GF-D8 (cell line): ENCODE measurements at places on chromosomes 2 and 18.
A peak's percentile ranks its signal among the peaks of the same experiment; 100 is the strongest.

DNA sequence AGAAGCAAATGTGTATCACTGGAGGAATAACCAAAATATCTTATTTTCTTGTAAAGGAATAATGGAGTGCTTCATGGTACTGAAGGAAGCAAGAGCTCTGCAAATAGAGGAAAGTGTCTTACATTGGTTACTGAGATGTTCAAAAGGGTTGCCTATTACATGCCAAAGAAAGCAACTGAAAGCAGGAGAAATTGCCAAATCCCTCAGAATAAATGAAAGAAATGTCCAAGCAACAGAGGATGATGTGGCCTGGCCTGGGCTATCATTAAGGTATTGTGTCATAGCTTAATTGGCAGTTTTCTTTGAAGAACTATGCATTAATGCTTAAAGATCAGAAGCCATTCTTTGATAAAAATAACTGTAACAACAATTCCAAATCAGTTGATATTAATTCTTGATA lies 173.7 kb downstream of the RAB3GAP1 start:
- DNase-seq, result no peak

DNA sequence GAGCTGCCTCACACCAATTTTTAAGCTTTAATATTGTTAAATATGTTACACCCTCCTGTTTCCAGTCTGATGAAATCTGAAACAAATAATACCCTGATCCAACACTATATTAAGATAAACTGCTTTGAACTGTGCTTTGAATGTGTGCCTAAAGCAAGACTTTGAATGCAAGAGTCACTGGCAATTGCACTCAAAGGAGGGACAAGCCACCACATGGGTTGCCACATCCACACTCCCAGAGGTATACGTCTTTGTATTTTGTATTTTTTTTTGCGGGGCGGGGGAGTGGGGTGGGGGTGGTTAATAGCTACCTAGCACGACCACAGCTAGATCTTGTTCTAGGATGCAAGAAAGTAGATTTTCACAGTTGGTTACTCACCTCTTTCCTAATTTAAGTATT lies 1.8 kb upstream of the ZEB2 start:
- peak; percentile 32 for DNase-seq

DNA sequence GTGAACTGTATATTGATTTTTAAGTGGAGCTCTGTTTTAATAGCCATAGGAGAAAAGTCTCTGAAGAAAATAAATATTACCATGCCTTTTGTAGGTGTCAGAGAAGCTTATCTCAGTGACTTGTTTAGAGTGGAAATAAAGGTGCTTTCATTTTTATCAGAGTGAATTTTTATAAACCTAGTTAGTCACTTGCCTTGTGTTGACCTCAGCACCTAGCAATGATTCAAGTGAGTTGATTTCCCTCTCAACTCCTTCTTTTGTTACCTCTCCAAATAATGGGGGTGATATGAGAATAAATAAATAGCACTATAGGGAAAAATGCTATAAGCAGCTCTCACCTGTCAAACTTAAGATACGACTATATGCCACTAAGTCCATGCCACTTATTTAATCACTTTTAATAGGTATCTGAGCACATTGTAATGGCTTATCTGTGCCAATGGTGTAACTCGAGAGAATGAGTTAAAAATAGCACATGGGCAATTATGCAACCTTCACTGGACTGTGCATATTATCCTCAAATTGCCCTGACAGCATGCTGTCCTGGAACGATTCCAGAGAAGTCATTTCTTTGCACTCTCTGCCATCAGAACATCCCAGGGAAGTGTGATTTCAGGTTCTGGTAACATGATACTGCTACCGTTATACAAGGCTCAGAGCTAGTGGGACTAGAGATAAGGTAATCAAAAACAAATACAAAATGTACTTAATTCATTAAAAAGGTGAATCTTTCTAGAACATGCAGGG lies 290.8 kb downstream of the CCDC85A start:
- no peak for DNase-seq

DNA sequence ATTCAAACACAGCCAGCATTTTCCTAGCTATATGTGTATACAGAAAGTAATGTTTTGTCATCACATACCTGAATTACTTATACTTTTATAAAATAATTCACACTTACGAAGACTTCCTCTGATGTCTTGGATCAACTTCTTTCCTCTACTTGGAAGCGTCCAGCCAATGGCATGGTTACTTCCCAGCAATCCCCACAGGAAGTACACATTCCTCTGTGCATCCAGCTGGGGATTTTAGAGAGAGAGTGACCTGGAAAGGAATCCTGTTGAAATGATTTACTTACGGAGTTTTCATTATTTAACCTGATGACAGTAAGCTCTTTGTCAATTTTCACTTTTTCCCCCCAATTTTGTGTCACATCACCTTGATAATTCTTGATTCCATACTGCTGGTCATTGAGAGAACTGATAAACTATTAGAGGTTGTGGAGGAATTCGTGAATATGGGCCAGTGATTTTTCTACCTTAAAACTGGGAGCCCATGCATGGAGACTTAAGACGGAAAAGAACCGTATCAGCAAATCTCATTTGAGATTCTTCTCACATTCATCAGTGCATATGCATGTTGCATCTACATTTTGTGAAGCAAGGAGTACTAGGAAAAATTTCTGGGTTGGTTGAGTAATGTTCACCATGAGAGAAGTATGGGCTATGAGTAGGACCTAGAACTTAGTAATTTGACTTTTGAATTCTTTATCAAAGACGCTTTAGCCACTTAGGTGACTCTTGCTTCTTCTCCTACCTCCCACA lies 9.0 kb upstream of the IL18R1 start:
- DNase-seq, result no peak

GRCh38 chr2:8677646-8678592 lies 3.9 kb upstream of the ID2 start:
- DNase-seq, result peak; percentile 72

DNA sequence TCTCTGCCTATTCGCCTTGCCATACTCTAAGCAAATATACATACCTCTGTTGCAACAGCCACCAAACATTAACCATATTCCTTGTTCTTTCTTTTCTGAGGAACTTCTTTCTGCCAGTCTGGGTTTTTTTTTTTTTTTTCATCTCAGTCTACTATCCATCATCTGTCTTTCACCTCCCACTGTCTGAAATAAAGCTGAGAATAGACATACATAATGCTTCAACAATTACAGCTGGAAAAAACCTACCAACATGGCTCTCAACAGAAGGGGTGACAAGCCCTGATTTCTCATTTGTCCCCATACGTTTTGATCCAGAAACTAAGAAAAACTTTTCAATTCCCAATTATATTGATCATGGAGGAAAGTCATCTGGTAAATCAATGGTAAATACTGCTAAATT lies 728.8 kb upstream of the POU3F3 start:
- DNase-seq, result no peak

DNA sequence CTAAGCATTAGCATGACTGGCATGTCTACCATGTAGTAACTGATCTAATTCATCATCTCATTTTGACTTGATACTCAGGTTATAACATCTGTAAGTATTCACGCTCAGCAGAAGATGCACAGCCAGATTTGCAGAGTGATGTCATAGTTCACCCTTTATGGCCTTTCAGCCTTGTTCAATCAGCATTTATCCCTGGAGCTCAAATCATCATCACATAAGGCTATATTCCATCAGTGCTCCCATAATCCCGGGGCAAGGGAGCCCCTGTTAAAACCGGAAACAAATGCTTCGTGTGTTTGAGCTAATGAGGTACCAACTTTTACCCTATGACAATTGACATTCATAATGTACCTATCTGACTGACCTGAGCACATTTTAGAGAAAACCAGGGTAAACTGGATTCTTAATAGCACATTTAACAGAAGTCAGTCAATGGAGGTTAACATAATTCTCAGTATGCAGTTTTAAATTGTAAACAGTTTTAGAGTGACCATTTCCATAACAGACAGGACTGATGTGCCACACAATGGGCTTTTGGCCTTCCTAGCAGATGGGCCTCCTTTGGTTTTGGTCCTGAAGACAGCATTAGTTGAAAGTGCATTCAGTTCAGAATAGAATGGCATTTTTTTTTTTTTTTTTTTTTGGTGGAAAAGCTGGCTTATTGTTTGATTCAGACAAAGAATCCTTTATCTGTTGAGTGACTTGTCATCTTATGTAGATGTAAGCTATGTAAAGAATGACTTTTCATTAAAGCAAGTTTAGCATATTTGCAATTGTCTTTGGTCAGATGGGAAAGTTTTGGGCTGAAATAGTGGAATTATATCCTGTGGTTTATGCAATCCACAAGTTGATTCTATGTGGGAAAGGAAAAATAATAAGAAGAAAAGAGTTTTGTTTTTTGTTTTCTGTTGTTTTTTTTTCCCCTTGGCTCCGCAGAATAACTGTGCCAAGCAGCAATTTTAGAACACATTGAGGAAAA lies 866.0 kb upstream of the ACVR2A start:
- no peak for DNase-seq

DNA sequence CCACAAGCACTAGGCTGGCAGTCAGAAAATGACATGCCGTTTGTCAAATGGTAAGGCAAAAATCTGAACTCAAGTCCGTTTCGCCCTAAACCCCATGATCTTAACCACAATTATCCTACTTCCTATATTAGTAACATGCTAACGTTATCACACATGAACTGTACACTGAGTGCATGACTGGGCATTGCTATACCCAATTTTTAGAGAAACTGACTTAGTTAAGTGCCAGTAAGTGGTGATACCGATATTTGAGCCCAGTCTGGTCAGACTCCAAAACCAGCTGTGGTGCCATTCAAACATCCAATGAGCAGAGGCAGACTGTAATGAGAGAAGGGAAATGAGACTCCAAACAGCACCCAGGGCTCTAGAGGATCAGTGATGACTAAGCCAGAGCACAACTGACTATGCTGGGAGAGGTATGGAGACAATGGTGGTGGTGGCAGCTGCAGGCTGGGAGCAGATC lies 311.7 kb upstream of the PKDCC start:
- no peak for DNase-seq

GRCh38 chr2:133674433-133675331 lies 106.4 kb upstream of the NCKAP5 start:
- no peak for DNase-seq

DNA sequence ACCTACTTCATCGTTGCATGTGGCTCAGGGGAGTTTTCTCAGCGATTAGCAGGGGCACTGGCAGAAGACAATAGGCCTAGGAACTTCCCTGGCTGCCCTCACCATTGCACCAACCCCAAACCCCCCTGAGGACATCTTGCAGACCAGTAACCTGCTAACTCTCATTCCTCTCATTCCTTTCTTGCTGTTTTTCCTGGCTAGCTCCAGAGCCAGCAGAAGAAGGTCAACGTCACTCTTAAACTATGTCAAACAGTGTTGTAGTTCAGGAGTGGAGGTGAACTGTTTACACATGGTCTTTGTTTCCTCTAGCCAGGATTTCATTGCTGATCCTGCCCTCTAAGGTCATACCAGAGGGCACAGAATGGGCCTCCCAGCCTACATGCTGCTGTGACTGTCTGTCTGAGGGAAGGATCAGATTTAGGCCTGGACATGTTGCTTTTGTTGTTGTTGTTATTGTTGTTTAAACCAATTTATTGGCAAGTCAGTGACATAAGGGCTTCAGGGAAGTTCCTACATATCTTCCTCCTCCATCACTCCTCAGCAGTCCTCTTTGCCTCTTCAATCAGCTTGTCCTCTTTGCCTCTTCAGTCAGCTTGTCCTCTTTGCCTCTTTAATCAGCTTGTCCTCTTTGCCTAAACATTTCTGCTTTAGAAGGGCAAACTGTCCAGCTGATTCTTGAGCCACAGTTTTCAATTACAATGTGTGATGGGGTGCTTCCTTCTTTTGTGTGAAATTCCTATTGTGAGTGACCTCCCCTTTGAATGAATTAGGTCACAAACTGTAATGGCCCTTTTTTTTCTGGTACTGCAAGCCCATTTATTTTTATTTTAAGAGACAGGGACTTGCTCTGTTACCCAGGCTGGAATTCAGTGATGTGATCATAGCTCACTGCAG lies 471.9 kb upstream of the TNP1 start:
- DNase-seq, result no peak

DNA sequence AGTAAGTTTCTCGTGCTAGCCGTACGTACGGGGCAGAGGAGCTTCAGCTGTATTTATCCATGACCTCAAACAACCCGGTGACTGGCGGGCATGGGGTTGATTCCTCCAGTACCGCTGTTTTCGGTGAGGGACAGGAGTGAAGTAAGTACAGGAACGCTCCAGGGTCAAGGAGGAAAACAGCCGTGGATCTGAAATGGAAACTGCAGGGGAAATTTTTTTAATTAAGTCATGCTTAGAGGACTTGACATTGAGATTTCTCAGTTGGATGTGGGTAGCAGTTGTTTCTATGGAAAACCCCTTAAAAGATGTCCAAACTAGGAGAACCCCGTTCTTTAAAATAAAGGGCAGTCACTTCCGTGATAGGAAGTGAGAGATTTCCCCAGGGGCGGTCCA lies 1.2 kb downstream of the RAB12 start:
- no peak for DNase-seq

DNA sequence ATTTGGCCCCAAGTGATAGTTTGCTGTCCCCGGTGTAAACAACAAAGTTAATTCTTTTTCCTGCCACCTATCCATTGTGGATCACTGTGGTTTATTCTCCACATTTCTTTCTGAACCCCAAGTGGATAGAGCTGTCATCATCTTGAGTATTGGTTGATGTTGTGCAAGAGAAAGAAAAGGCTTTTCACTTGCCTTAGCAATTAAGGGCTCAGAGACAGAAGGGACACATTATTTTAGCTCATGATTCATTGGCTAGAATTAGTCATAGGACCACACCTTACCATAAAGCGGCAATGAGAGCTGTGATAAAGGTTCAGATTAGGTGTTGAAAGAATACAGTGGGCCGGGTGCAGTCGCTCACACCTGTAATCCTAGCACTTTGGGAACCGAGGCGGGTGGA lies 442.1 kb upstream of the DCC start:
- DNase-seq, result no peak

- DNase-seq, result no peak
Observed at GRCh38 chr2:17648581-17648980, 105.0 kb downstream of the SMC6 start.

DNA sequence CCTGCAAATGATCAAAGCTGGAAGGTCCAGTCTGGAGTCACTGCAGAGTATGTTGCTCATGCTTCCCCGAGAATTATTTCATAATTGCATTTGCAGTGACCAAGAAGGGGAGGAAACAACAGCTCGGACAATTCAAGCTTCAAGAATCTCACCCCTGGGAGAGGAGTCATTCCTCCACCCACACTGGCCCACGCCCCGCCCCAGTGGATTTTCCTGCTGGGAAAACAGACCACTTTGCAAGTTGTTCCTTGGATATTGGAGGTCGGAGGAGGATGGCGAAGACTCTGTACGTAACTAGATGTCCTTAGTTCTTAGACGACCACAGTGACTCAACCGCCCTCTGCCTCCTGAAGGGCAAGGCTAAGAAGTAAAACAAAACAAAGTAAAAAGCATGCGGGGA lies 159.4 kb downstream of the TPO start:
- no peak for DNase-seq

- no peak for DNase-seq
Observed at GRCh38 chr2:15527074-15527739, 33.9 kb downstream of the NBAS start.

DNA sequence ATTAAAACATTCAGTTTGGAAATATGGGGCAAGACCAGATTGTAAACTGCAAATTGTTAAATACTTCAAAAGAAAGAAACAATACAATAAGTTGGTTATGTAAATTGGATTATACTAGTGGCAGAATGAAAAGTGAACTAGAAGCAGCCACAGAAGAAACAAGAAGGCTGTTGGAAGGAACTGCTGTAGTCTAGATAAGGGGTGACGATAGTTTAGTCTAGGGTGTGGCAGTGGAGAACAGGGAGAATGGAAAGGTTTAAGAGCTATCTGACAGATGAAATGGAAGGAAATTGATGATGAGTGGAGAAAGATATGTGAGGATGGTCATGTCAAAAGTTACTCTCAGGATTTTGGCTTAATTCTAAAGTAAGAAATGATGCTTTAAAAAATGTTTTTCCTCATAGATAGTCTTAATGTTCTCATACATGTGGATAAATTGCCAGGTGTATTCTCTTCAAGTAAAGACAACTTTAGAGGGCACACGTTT lies 179.7 kb downstream of the GPD2 start:
- no peak for DNase-seq
